ENCODE measurements at places on chromosomes 7 and 10. TPM values are rescaled to one million over a fixed set of nuclear protein-coding genes. Genes with fewer than 3 reads are reported as not detected.

The PSD gene
- 10.2 TPM for polyA plus RNA-seq

GRCh38 chr7:32251659-32252058 lies 181.5 kb upstream of the PDE1C start:
- DNase-seq, result no peak

DNA sequence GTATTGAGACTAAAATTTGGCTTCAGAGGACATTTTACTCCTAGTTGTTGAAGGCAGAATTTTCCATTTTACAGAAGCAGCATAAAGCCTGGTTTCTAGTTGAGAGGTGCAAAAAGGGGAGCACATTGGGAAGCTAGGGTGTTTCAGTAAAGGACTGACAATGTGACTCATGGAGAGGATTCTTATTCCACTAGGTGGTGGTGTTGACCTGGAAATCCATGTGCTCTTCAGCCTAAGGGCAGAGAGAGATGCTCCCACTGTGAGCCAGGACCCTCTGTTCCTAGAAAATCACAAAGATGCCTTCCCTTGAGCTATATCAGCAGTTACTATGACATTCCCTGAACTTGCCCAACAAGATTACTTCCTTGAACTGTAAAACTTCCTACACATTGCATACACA lies 687.8 kb downstream of the IPMK start:
- DNase-seq, result no peak

DNA sequence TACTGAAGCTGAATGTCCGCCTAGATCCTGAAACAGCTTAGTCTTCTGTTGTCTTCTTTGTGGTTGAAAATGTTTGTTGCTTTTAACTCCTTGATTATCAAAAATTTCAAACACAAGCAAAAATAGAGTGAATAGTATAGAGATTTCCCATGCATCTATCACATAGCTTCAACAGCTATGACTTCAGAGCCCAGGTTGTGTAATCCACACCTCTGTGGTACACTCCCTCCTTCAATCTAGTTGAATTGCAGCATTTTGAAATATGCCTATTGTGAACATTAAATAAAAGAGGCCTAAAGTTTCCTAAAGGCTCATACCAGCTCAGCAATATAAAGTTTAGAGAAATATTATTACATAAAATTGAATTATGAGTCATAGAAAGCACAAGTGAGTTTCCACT lies 204.7 kb upstream of the HDAC9 start:
- DNase-seq, result no peak

DNA sequence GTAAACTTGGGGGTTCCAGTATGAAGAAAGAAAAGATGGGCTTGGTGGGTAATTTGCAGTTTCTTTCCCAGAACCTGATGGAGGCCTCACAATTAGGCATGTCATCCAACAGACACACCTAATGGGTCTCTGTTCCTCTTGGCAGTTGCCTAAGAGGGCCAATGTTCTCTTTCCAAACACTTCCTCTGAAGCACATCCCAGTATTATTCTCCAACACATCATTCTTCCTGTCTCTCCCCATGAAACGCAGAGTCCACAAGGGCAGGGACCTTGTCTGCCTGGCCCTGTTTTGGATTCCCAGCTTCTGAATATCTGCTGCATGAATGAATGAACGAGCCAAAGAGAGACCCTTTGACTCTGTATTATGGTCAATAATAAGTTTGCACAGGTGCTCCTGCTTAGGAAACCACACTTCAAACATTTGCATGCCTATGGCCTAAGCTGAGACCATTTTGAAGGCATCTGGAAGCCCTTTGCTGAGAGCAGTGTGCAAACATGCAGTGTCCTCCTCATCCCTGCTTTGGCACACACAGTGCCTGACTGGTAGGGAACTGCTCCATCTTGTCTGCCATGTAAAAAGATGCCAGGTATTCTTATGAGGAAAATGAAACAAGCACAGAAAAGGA lies 100.9 kb upstream of the CHST15 start:
- DNase-seq, result no peak

The PNLIPRP2 gene
- polyA plus RNA-seq, result not detected

- DNase-seq, result no peak
Observed at GRCh38 chr10:116253716-116254115, 19.3 kb downstream of the GFRA1 start.

The NEUROD6 gene
- polyA plus RNA-seq, result not detected

The INTS15 gene
- polyA plus RNA-seq, result 49.4 TPM

- DNase-seq, result no peak
Observed at GRCh38 chr10:126334272-126334671, 54.0 kb downstream of the ADAM12 start.

GRCh38 chr7:23276376-23276775 lies 22.8 kb upstream of the MALSU1 start:
- no peak for DNase-seq

DNA sequence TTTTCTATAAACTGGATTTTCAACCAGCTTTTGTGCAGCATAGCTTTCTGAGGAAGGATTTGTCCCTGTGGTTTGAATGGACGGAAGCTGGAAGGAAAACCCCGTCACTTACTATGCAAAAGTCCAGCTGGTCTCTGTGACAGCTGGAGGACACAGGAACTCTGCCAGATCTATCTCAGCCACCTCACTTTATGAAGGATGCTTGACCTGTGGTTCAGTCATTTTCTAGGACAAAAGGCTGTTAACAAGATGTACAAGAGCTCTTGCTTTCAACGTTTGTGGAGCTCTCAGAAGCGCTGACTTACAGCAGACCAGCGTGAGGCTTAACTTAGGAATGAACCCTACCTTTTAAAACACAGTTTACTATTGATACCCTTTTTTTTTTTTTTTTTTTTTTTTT lies 90.8 kb downstream of the CREM start:
- no peak for DNase-seq

GRCh38 chr7:121621937-121622336 lies 225.8 kb upstream of the FAM3C start:
- DNase-seq, result no peak

GRCh38 chr7:24831240-24831639 lies 74.0 kb upstream of the GSDME start:
- no peak for DNase-seq

DNA sequence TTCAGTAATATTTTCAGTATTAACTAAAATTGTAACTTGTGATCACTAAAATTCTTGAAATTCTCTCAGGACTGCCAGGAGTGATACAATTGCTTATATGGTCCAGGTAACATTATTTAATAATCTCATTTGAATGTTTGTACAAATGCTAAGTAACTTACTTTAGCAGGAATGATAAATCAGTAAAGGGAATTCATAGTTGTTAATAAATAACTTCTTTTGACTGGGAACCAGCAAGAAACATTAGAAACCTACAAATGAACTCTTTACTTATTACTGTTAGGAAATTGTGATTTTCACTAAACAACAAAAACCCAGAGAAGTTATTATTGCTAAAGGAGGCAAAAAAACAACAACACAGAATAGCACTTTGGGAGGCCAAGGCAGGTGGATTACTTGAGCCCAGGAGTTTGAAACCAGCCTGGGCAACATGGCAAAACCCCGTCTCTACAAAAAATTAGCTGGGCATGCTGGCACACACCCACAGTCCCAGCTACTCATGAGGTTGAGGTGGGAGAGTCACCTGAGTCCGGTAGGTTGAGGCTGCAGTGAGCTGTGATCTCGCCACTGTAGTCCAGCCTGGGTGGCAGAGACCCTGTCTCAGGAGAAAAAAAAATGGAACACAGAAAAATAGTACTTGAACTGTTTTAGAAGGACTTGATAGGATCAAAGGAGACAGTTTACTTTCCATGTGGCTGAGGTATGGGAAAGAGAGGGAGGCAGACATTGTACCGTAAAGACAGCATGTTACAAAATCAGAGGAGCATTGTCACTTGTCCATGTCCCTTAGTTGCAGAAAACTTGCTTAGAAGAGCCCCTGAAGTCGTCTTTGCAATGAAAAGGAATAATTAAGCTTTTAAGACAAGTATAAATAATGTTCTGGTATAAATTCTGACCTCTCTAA lies 53.1 kb downstream of the SHOC2 start:
- DNase-seq, result no peak

DNA sequence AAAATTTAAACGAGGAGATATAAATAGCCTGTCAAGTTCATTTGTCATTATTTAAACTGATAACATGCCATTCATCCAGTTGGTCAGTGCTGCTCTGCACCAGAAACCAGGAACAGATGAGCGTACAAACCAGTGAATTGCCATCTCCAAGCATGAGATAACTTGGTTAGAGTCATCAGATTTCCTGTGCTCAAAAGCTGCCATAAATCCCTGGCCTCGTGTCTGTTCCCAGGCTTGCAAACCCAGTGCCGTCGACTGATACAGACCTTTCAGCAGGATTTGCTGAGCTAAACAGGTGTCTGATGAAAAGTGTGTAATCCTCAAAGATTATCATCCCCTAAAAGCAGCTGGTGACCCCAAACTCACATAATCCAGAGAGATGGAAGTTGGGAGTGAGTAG lies 96.0 kb upstream of the SAMD8 start:
- DNase-seq, result no peak

DNA sequence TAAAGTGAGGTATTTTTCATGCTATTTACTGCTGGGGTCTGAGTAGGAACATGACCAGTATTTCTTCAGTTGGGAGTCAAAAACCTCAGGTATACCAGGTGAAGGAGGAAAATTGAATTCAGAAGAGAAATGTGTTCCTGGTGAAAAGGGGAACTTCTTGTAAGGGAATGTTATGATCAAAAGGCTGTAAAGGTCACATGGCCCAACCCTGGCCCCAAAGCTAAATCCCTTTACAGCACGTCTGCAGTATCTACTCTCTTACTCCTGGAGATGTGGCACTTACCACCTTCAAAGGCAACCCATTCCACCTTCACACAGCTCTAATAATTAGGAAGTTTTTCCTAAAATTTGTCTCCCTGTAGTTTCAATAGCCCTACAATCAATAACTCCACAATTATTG lies 15.2 kb downstream of the PIK3AP1 start:
- no peak for DNase-seq

The SLC18A3 gene
- not detected for polyA plus RNA-seq

DNA sequence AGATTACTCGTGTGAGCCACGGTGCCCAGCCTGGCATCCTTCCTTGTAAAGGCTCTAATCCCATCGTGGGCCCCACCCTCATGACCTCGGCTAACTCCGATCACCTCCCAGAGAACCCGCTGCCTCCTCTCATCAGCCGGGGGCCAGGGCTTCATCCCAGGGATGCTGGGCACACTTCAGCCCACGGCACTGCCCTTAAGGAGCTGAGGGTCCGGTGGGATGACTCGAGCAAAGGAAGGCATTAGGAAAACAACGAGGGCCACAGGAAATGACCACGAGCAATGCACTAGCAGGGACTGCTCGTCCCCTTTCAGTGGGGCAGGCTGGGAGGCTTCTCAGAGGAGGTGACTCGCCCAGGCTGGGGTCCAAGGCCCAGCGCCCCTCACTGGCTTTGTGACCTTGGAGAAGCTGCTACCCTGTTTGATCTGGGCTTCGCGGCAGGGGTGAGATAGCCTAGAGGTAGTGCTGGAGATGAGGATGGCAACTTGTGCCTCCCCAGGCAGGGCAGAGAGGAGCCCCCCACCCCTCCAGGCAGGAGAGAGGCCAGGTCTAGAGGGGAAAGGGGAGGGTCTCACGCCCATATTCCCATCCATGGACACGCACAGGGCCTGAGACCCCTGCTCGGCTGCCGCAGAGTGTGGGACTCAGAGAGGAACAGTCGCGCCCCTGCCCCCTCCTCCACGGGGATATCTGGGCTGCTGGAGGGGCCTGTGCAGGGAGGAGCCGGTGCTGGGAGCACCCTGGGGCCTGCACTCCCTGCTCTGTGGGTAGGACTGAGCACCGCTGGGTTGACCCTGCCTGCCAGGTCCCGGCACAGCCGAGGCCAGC lies 26.8 kb downstream of the ELFN1 start:
- DNase-seq, result peak; percentile 59

The IDE gene
- polyA plus RNA-seq, result 19.2 TPM

The FRAT1 gene
- 3.6 TPM for polyA plus RNA-seq

The SEPTIN7 gene
- polyA plus RNA-seq, result 511 TPM

- no peak for DNase-seq
Observed at GRCh38 chr7:12907774-12908173, 220.3 kb downstream of the ARL4A start.

The CASP7 gene
- 40.6 TPM for polyA plus RNA-seq

The AKR1D1 gene
- polyA plus RNA-seq, result 0.11 TPM

DNA sequence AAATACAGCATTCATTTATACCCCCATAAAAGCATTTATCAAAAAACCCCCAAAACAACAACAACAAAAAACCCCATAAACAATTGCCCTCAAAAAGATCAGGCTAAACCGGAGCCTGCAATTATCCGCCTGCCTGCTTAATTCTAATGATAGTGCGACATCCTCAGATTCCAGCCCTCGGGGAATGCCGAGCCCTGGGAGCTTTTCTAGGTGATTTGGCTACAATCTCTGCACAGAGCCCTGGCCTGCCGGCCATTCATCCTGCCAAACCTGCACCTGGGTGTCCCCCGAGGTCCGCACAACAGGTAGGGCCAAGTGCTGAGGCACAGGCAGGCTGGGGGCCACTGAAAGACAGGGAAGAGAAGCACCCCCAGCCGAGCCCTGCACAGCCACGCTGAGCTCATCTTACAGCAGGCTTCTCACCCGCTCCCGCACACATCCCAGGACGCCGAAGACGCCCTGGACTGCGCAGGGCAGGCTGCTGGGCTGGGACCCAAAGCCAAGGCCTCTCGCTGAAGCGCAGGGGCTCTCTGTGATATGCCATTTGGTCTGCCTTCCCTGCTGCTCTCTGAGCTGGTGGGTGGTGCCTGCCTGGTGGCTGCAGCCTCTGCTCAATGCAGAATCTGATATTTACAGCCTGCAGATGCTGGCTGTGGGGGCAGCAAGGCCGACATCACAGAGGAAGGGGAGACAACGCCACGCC lies 57.5 kb downstream of the CAMK2B start:
- no peak for DNase-seq

The TBATA gene
- not detected for polyA plus RNA-seq

GRCh38 chr7:12601302-12601869 lies 30.9 kb downstream of the SCIN start:
- DNase-seq, result no peak

The TMEM184A gene
- polyA plus RNA-seq, result 2.1 TPM

DNA sequence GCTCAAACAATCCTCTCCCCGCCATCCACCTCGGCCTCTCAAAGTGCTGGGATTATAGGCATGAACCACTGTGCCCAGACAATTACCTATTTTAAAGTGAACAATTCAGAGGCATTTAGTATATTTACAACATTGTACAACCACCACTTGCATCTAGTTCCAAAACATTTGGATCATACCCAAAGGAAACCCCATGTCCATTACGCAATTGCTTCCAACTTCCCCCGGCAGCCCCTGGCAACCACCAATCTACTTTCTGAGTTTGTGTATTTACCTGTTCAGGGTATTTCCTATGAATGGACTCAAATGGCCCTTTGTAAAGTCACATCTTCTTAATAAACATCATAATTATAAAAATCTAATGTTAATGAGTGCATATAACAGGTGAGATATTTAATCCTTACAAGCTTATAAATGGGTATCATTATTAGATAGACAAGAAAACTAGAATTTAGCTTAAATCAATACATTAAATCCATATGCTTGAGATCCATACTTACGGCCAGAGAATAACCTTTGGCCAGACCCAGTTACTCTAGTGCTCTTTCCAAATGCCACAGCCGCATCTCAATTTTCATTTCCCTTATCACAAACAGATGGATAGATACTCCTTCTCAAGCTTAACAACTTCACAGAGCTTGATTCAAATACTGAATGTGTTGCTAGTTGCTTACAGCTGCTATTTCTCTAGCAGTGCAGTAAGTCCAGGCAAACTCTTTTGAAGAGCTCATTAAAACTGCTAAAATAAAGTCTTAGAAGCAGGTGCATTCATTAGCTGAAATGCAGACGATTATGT lies 133.4 kb upstream of the MKLN1 start:
- DNase-seq, result no peak

GRCh38 chr7:106036004-106036403 lies 72.9 kb downstream of the CDHR3 start:
- DNase-seq, result no peak

Measured in left lung (tissue), 14 donors.